ENCODE measurements at places on chromosomes 12 and 14. TPM values are rescaled to one million over a fixed set of nuclear protein-coding genes. Genes with fewer than 3 reads are reported as not detected.

CCDC196 gene
- total RNA-seq = not detected

CCDC177 gene
- under 0.01 TPM for total RNA-seq

NEDD1 gene
- total RNA-seq = 40.9 TPM

ERBB3 gene
- 0.38 TPM for total RNA-seq

B4GALNT3 gene
- total RNA-seq = 0.28 TPM

C1R gene
- total RNA-seq = 11.7 TPM

ESPL1 gene
- total RNA-seq = 10.0 TPM

FOXG1 gene
- under 0.01 TPM for total RNA-seq

ATF7IP gene
- 14.4 TPM for total RNA-seq

PTCSC3 gene
- not detected for total RNA-seq

TMEM229B gene
- total RNA-seq = 4.5 TPM

TAS2R42 gene
- total RNA-seq = not detected

PROX2 gene
- total RNA-seq = not detected

PRKAB1 gene
- 12.8 TPM for total RNA-seq

DNAH10 gene
- total RNA-seq = 20.0 TPM

KRT6A gene
- total RNA-seq = 1.4 TPM

DHH gene
- total RNA-seq = not detected

PLEKHG7 gene
- total RNA-seq = not detected

CDK2 gene
- total RNA-seq = 55.8 TPM

KRT75 gene
- total RNA-seq = not detected

OAS2 gene
- total RNA-seq = 3.1 TPM

ZNF26 gene
- total RNA-seq = 10.9 TPM

KRT72 gene
- total RNA-seq = not detected

ASCL1 gene
- total RNA-seq = not detected

RTL1 gene
- total RNA-seq = not detected

PTPN21 gene
- total RNA-seq = 5.4 TPM

GALNT8 gene
- under 0.01 TPM for total RNA-seq

KRT83 gene
- total RNA-seq = not detected

SLC4A8 gene
- total RNA-seq = 1.3 TPM

HOXC6 gene
- total RNA-seq = under 0.01 TPM

RIMKLB gene
- total RNA-seq = 31.8 TPM

DBX2 gene
- total RNA-seq = not detected

SERPINA3 gene
- total RNA-seq = 1.3 TPM

NFYB gene
- total RNA-seq = 16.7 TPM

VASH1 gene
- 2.7 TPM for total RNA-seq

PLA2G1B gene
- total RNA-seq = not detected

CLEC12A gene
- total RNA-seq = not detected

FBLN5 gene
- total RNA-seq = 3.8 TPM

FICD gene
- total RNA-seq = 16.6 TPM

TBX3 gene
- 16.1 TPM for total RNA-seq

RASSF8 gene
- total RNA-seq = 144 TPM

KRT79 gene
- not detected for total RNA-seq

CPNE6 gene
- total RNA-seq = not detected

IL31 gene
- not detected for total RNA-seq

MGAT4C gene
- under 0.01 TPM for total RNA-seq

SOX5 gene
- total RNA-seq = 4.8 TPM

NPFF gene
- total RNA-seq = not detected

MARK3 gene
- 69.2 TPM for total RNA-seq

SCNN1A gene
- total RNA-seq = 1.4 TPM

MLH3 gene
- 39.2 TPM for total RNA-seq

TMTC1 gene
- total RNA-seq = 18.8 TPM

MANSC4 gene
- not detected for total RNA-seq

CHGA gene
- not detected for total RNA-seq

TAPBPL gene
- total RNA-seq = 13.5 TPM

MGP gene
- 47.7 TPM for total RNA-seq

CNTN1 gene
- total RNA-seq = 1.7 TPM

GLTP gene
- total RNA-seq = 80.7 TPM

CD163 gene
- total RNA-seq = under 0.01 TPM

EP400 gene
- total RNA-seq = 6.8 TPM

AMN gene
- total RNA-seq = 0.56 TPM
